GF-D8 (cell line): ENCODE measurements at places on chromosomes 3 and 15.

- DNase-seq: no peak
Measured at GRCh38 chr3:141402476-141403171, 34.3 kb downstream of the ZBTB38 start.

GRCh38 chr15:63408524-63408923, 26.9 kb upstream of the CA12 start:
- no peak for DNase-seq

DNA sequence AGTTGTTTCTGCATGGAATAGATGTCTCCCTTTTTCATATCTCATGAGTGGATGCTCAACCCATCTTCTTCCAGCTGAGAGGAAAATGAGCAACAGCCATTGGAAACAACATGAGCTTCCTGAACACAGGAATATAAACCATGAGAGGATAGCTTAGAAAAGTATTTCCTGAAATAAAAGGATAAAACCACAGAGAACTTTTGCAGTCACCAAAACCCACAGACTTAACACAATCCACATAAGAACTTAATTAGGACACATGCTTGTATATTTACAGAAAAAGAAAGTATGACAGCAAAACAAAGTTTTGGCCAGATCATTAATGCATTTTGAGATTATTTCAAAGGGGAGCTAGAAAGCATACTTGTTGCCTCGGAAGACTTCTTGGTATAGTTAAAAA, 180.5 kb upstream of the RASGRP1 start:
- DNase-seq: no peak

GRCh38 chr15:88649286-88649733, 10.5 kb downstream of the ISG20 start:
- DNase-seq: no peak

DNA sequence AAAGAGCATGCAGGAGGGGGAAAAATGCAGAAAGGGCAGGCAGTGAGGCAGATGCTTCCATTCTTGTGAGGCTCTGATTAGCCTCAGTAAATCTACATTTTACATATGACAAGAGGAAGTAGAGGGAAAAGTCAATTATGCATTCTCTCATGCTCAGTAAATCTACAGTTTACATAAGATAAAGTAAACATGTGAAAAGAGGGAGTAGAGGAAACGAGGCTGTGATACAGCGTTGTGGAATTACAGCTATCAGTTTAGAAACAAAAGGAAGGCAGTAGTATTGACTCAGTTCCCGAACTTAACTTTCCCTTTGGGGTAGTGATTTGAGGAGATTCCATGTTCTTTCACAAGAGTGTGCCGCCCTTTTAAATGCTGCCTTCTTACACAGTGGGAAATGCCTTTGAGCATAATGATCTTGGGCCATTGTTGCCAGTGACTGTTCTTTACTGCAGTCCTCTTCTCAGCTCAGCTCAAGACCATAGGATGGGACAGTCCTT, 39.3 kb downstream of the OSTN start:
- no peak for DNase-seq

GRCh38 chr3:13346481-13347389, 73.4 kb downstream of the NUP210 start:
- no peak for DNase-seq

DNA sequence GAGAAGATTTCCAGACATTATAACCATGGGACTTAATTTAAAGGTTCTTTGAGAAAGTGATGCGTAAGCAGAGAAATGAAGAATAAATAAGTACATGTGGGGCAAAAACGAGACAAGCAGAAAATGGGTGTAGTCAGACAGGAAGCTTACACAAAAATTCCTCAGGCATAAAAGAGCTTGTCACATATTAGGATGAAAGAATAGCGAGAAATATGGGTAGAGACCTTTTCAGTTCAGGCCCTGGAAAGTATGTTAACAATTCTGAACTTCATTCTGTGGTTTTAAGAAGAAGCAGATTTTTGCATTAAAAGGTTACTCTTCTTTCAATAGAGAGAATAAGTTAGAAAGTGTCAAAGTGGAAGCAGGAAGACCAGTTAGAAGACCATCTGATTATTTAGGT, 352.4 kb downstream of the ROBO1 start:
- DNase-seq: no peak

DNA sequence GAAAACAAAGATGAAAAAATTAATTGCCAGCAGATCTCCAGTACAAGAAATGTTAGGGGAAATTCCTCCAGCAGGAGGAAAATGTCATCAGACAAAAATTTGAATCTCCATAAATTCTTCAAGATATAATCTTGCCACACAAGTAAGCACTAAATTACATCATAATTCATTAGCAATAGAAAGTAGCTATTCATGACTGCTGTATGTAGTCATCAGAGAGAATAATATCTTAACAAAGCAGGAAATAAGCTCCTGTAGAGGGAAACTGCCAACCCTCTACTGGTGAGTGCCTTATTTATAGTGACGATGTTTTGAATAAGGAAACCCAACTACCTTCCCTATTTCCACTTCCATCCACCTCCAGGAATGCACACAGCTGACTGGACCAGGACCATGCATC, 15.8 kb upstream of the SLC27A2 start:
- no peak for DNase-seq

DNA sequence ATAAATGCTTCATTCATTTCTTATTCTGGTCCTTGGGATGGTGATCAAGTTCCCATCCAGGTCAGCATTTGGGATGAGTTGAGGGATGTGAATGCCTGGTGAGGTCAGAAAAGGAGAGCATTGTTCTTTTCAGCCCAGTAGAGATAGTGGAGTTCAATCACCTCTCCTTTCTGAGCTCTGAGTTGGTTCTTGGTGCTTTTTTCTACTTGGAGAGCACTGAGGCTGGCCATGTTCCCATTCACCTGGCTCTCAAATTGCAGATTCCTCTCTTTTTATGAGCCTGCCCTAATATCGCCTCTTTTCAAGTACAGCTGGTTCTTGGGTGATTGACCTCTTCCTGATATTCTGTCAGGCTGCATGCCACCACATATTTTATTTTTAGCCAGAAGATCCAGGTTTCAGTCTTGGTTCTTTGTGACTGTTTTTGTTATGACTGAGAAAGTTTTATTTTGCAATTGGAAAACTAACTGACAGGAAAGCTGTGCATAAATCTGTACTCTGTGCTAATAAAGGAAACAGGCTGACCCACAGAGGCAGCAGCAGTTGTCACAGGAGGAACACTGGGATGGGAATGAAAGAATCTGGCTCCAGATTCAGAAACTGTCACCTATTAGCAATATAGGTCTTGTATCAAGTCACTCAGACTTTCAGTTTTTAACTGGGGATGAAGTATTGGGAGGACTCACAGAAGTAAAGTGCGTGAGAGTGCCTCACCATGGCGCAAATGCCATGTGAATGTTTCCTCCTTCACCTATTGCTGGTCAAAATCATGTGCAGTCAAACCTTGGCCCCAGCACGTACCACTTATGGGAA, 10.7 kb downstream of the AQP9 start:
- DNase-seq: no peak

DNA sequence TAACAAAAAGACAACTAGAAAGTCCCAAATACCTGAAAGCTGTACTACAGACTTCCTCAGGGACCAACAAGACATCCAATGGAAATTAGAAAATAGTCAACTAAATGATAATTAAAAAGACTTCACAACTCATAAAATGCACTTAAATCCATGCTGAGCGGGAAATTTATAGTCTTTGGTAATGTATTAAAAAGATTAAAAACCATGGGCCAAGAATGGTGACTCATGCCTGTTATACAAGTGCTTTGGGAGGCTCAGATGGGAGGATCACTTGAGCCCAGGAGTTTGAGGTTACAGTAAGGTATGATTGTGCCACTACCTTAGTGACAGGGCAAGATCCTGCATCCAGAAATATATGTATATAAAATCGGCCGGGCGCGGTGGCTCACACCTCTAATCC, 45.0 kb downstream of the CPEB1 start:
- DNase-seq: no peak

- no peak for DNase-seq
Measured at GRCh38 chr15:63178034-63178433, 11.4 kb upstream of the RAB8B start.
